ENCODE measurements at places on chromosomes 16 and 17.

- no peak for DNase-seq
Observed at GRCh38 chr16:24758373-24758772, 28.9 kb downstream of the TNRC6A start.

DNA sequence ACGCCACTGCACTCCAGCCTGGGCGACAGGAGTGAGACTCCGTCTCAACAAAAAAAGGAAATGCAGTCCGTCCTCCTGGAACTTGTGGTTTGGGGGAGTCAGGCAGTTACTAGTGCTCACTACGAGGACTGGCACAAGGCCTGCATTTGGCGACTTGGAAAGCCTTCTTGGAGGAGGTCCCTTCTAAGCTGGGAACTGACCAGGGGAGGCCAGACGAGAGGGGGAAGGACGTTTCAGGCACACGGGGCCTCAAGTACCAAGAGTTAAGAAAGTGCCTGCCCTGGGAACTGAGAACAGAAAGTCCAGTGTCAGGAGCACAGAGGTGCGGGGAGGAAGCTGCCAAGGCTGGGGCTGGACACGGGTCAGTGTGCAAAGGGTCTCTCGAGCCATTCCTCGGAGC, 89.9 kb downstream of the ABR start:
- no peak for DNase-seq

DNA sequence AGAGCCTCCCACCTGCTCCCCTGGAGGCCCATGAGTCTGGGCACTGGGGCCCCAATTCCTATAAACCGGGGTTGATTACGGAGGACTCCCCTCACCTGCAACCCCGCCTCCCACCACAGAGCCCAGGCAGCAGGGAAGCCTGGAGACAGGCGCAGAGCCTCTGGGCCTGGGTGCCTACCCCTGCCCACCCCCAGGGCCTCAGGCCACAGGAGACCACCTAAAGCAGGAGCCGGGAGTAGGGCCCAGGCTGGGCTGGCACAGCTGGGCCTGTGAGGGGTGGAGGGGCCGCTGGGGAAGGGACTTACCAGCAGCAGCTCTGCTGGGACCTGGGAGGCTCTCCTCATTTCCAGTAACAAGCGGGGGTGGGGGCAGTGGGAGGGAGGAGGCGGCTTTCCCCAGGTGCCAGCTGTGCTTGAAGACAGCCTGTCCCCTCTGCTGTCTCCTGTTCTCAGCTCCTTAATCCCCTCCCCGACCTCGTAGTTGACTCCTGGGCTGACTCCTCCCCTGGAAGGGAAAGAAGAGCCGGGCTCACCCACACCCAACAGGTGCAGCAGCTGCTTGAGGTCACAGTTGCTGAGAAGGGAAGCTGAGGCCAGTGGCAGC, 46.8 kb downstream of the TMEM235 start:
- peak; percentile 75 for DNase-seq

DNA sequence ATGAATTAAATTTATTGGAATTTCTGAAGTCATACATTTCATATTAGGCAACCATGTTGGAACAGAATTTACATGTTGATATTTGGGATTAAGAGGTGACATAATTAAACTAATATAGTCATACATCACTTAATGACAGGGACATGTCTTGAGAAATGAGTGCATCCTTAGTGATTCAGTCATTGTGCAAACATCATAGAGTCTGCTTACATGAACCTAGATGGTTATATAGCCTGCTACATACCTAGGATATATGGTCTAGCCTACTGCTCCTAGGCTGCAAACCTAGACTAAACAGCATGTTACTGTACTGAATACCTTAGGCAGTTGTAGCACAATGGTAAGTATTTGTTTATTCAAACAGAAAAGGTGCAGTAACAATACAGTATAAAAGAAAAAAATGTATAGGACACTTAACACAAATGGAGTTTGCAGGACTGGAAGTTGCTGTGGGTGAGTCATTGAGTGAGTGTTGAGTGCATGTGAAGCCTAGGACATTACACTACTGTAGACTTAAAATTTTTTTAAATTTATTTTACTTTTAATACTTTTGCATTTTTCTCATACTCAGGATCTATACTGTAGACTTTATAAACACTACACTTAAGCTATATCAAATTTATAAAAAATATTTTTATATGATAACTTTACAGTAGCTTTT, 85.6 kb downstream of the OMG start:
- DNase-seq = no peak

DNA sequence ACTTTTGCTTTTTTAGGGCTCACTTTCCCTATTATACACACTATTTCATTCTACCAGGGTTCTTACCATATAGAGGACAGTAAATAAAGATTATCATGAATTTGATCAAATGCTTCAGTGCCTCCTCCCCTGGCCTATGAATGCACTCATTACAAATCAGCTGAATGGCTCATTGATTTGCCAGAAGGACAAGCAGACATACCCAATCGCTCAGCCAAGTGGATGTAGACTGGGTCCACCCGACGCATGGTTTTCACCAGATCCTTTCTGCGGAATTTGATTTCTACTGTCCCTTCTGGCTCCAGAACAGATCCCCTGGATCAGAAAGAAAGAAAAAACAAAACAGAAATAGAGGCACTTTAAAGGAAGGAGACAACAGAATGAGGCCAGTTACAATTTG, 162.6 kb downstream of the AATF start:
- no peak for DNase-seq

GRCh38 chr17:7192271-7192937, 13.2 kb upstream of the ASGR1 start:
- no peak for DNase-seq

DNA sequence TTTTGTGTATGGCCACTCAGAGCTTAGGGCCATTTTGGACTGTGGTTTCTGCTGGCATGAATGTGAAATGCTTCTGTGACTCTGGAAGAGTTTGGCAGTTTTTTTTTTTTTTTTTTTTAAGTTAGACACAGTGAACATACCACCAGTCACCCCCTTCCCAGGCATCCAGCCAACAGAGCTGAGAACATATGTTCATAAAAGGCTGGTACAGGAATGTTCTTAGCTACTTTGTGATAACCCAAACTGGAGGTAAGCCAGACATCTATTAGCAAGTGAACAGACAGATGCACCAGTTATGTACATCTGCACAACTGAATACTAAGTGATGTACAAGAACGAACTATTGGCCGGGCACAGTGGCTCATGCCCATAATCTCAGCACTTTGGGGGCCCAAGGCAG, 92.7 kb downstream of the ABCC1 start:
- DNase-seq = no peak

- peak; percentile 67 for DNase-seq
Observed at GRCh38 chr17:65064452-65065019, 8.0 kb upstream of the GNA13 start.

- peak; percentile 56 for DNase-seq
Observed at GRCh38 chr17:45222289-45222995, 757 bp downstream of the FMNL1 start.

Data from K562 (cell line).